Naive B cell (primary cell): ENCODE measurements at places on chromosomes 1 and 21.

GRCh38 chr1:53025034-53025768 is 36.8 kb upstream of the PODN start:
- no peak for DNase-seq

DNA sequence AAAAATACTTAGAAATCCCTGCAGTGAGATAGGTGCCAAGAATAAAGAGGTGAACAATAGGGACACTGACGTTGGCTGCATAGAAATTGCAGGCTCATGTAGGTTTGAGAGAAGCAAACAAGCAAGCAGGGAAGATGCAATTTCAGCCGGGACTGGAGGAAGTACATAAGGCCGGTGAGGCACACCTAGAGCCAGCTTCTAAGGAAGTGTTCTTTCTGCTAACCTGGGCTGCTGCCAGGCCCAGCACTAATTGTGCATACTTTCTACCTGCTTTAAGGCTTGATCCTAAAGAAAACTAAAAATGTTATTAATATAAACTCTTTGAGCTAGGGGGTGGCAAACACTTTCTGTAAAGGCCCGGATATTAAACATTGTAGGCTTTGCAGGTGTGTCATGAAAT is 71.0 kb downstream of the LMO4 start:
- no peak for DNase-seq

GRCh38 chr1:76012341-76013205 is 62.0 kb upstream of the ST6GALNAC3 start:
- DNase-seq: no peak

DNA sequence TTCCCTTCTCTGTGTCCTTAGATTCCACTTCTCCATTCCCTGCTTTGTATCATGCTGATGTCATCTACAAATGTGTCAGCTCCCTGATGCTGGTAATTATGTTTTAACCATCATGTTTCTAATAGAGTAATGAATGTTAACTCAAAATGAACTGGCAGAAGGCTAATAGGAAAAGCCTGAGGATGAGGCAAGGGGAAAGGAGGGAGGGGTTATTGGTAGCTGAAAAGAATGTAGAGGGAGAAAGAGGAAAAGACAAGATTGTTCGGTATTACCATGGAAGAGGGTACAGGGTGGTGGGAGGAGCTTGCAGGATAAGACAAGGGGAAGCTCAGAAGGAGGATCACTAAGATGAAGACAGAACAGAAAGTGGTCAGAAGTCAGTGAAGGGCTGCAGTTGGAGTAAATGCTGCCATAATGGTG is 150.9 kb downstream of the ZC3H11B start:
- DNase-seq: no peak
